AG09309 (cell line): ENCODE measurements at places on chromosomes 7 and 10.

GRCh38 chr10:79376751-79377556, 29.7 kb downstream of the PPIF start:
- no peak for DNase-seq

GRCh38 chr10:77032188-77032570, 605.4 kb downstream of the KCNMA1 start:
- DNase-seq, result no peak

DNA sequence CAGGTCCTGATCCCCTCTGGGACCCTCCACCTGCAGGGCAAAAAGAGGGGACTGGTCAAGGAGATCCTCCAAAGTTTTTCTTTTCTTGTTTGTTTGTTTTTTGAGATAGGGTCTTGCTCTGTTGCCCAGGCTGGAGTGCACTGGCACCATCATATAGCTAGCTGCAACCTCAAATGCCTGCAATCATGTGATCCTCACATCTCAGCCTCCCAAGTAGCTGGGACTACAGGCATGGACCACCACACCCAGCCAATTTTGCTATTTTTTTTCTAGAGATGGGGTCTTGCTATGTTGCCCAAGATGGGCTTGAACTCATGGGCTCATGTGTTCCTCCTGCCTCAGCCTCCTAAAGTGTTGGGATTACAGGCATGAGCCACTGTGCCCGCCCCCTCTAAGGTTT, 41.0 kb downstream of the EPHB4 start:
- no peak for DNase-seq

DNA sequence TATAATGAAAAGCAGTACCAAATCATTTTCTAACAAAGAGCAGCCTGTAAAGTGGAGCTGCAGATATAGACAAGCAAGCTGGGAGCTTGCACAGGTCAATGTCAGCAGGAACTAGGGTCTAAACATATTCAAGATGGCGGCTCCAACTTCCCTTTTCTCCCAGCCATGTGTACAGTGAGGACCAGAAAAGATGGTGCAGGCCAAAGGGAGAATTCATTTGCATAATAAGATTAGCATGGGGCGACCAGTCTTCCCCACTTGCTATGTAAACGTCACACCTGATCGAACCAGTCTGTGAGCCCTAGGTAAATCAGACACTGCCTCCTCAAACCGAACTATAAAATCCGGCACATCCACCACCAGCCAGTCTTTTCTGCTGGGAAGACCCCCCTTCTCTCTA, 4.4 kb upstream of the RAPGEF5 start:
- DNase-seq, result no peak

- DNase-seq, result no peak
These were observed 14.0 kb upstream of the NUB1 start for GRCh38 chr7:151327659-151328058.

- no peak for DNase-seq
These were observed 2.7 kb downstream of the CDCA7L start for GRCh38 chr7:21942955-21943354.

GRCh38 chr10:59383436-59383835, 21.1 kb upstream of the FAM13C start:
- no peak for DNase-seq

- peak; percentile 41 for DNase-seq
These were observed 120.1 kb upstream of the GNAI1 start for GRCh38 chr7:80014511-80014910.

GRCh38 chr7:151167197-151167961, at the start of gene GBX1:
GBX1 (minus strand) TSS chr7:151167694; CDS start chr7:151167548, 146 bp downstream.
- no peak for DNase-seq
